Lung microvascular endothelial cell (primary cell): ENCODE measurements at places on chromosomes 12 and 14. TPM values are rescaled to one million over a fixed set of nuclear protein-coding genes. Genes with fewer than 3 reads are reported as not detected.

DNA sequence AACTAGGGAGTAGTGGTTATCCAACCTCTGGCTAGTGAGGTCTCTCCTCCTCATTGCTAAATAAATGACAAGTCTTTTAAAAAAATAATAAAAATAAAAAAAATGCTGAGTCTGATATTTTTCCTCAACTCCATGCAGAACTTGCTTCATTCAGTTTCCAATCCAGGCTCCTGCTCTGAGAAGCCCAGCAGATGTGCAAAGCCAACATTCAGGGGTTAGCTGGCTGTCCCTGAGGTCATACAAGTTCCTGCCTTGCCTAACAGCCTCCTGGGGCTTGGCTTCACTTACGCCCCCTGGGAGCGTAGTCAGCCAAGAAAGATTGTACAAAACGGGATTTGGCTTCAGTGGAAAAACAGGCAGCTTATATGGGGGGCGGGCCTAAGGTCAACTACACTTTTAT lies 23.3 kb downstream of the RTRAF start:
- DNase-seq: no peak

- DNase-seq: no peak
These were observed 68.1 kb upstream of the KRR1 start for GRCh38 chr12:75579552-75579951.

The CLEC4E gene
- total RNA-seq: not detected in 2 replicates

GRCh38 chr14:71261206-71261605 lies 353.9 kb downstream of the PCNX1 start:
- DNase-seq: peak; percentile 16

- no peak for DNase-seq
These were observed 473.1 kb downstream of the VRK1 start for GRCh38 chr14:97270308-97270707.
